ENCODE measurements at places on chromosomes 16 and 17.

DNA sequence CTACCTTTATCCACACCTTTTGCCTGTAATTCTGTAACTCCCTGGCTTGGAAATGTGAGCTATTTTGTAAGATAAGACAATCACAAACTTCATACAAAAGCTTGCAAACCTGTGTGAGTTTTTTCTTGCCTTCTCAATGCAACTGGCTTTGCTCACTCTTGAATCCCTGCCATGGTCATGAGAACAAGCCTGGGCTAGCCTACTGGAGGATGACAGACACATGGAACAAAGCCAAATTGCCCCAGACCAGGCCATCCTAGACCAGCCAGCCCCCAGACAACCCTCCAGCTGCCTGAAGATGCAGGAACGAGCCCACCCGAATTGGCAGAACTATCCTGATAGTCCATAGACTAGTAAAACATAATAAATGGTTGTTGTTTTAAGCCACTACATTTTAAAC, 466.6 kb upstream of the ERCC4 start:
- no peaks in the 10 kb centered on the region for H3K4me1 ChIP-seq
- H3K27ac ChIP-seq: no peak overlapping the region
- H3K4me3 ChIP-seq: no peak overlapping the region
- no peaks in the 10 kb centered on the region for H3K27me3 ChIP-seq

DNA sequence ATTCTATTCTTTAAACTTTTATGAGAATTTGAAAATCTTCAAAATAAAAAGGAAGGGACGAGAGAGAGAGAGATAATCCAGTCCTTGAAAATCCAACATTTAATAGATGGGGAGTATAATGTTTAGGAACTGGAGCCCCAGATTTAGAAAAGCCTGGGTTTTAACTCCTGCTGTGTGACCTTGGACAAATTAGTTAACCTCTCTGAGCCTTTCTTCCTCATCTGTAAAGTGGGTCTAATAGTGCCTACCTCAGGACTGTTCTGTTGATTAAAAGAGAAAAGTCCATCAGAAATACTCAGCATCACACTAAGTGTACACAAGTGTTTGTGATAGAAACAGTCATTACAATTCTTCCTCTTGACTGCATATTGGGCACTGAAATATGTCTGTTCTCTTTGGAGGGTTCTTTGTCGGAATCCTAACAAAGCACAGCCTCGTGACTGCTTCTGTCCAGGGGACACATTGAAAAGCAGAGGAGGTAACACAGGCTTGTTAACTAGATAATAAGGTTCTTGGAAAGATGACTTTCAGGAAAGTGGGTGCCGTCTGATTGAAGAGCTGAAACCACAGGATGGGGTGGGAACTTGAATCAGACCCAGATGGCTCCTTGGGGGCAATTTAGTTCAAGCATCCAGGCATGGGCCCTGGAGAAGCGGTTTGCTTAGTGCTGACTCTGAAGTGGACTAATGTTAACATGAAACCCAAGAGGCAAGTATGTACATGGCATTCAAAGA, 128.2 kb downstream of the CLEC16A start:
- H3K27me3 ChIP-seq: no peaks in the 10 kb centered on the region
- no peaks in the 10 kb centered on the region for H3K36me3 ChIP-seq
- peaks cover 31% of the 10 kb centered on the region for H3K4me1 ChIP-seq
- DNase-seq: no peak
- no peak overlapping the region for H3K4me3 ChIP-seq

DNA sequence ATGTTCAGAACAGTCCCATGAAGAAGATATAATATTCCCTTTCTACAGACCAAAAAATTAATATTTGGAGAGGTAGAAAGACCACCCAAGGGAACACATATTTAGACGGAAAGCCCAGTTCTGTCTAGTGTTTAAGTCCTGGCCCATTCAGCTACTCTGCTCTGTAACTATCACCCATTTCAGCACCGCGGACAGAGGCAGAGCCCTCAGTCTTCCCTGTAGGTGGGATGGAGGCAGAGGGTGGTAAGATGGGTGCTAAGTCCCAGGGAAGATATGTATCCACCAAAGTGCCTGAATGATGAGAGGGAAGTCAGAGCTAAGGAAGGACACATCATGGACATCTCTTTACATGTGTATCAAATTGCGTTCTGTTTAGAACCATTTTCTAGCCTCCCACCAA, 27.8 kb upstream of the C16orf78 start:
- H3K36me3 ChIP-seq: no peaks in the 10 kb centered on the region
- peaks cover 20% of the 10 kb centered on the region for H3K27me3 ChIP-seq
- H3K27ac ChIP-seq: no peak overlapping the region
- H3K4me1 ChIP-seq: no peaks in the 10 kb centered on the region
- DNase-seq: no peak

GRCh38 chr17:28295677-28296578, 23.1 kb upstream of the TMEM97 start:
- no peaks in the 10 kb centered on the region for H3K4me1 ChIP-seq
- DNase-seq: no peak
- no peaks in the 10 kb centered on the region for H3K27me3 ChIP-seq
- no peak overlapping the region for H3K4me3 ChIP-seq
- no peaks in the 10 kb centered on the region for H3K36me3 ChIP-seq

DNA sequence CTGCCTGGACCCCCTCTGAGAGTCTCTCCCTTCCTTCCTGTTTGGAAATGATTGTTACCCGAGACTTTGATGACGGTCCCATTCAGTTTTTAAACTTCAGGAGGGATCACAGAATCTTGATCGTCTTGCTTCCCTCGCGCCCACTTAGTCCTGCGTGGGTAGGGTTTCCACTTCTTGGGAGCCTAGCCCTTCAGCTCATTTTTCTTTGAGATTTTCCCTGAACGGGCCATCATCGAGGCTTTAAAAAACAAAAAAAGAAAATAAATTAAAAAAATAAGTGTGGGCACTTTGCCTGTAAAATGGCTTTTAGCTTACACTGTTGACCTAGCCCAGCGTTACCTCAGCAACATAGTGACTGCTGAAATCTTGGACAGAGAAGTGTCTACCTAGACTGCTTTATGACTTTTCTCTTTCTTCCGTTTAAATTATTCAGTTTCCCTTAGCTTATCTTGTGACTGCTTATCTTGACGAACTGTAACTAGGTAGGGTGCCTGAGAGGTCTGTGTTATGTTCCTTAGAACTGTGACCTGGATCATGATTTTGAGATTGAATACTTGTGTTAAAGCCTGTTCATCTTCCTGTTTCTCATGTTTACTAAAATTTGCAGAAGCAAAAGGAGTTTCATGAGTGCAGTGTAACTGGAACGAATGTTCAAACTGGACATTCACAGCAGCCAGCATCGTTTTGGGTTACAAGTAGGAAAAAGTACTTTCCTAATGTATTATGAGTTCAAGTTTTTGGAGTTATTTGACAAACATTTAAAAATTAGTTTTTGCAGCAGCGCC, 874 bp downstream of the WWP2 start:
- no peaks in the 10 kb centered on the region for H3K36me3 ChIP-seq
- H3K27me3 ChIP-seq: no peaks in the 10 kb centered on the region
- peaks cover 12% of the 10 kb centered on the region for H3K4me1 ChIP-seq
- H3K27ac ChIP-seq: peak overlapping the region; percentile 90
- DNase-seq: no peak

- H3K36me3 ChIP-seq: no peaks in the 10 kb centered on the region
- no peaks in the 10 kb centered on the region for H3K27me3 ChIP-seq
- DNase-seq: peak; percentile 46
- no peaks in the 10 kb centered on the region for H3K4me1 ChIP-seq
- H3K27ac ChIP-seq: no peak overlapping the region
- no peak overlapping the region for H3K4me3 ChIP-seq
These were observed 22.2 kb upstream of the CYLD start for GRCh38 chr16:50719401-50720337.

- peaks cover 27% of the 10 kb centered on the region for H3K4me1 ChIP-seq
- H3K4me3 ChIP-seq: peak overlapping the region; percentile 41
- H3K36me3 ChIP-seq: peaks cover 9% of the 10 kb centered on the region
These were observed 635 bp downstream of the WNK4 start for GRCh38 chr17:42780851-42781638.

- H3K4me1 ChIP-seq: peaks cover 6% of the 10 kb centered on the region
- no peak overlapping the region for H3K27ac ChIP-seq
- no peak for DNase-seq
- H3K36me3 ChIP-seq: no peaks in the 10 kb centered on the region
- H3K4me3 ChIP-seq: no peak overlapping the region
- no peaks in the 10 kb centered on the region for H3K27me3 ChIP-seq
These were observed 190.6 kb upstream of the TBX2 start for GRCh38 chr17:61209106-61209439.

GRCh38 chr16:54148974-54149373, 137.6 kb downstream of the IRX3 start:
- no peak overlapping the region for H3K27ac ChIP-seq
- no peaks in the 10 kb centered on the region for H3K27me3 ChIP-seq
- no peak overlapping the region for H3K4me3 ChIP-seq
- no peaks in the 10 kb centered on the region for H3K36me3 ChIP-seq

- no peak overlapping the region for H3K4me3 ChIP-seq
- DNase-seq: no peak
- peaks cover 79% of the 10 kb centered on the region for H3K36me3 ChIP-seq
- no peaks in the 10 kb centered on the region for H3K4me1 ChIP-seq
These were observed 13.5 kb downstream of the SUPT6H start for GRCh38 chr17:28675490-28675889.

GRCh38 chr17:45428931-45429338, 3.7 kb downstream of the ARHGAP27 start:
- H3K4me3 ChIP-seq: no peak overlapping the region
- no peak for DNase-seq
- peaks cover 57% of the 10 kb centered on the region for H3K4me1 ChIP-seq

GRCh38 chr16:63850979-63851378, 1270.9 kb downstream of the CDH11 start:
- H3K36me3 ChIP-seq: no peaks in the 10 kb centered on the region
- no peak overlapping the region for H3K27ac ChIP-seq
- no peak overlapping the region for H3K4me3 ChIP-seq
- H3K4me1 ChIP-seq: no peaks in the 10 kb centered on the region

GRCh38 chr16:90008708-90009145, 10.5 kb downstream of the DBNDD1 start:
- no peaks in the 10 kb centered on the region for H3K4me1 ChIP-seq
- no peak for DNase-seq
- H3K36me3 ChIP-seq: no peaks in the 10 kb centered on the region
- no peak overlapping the region for H3K4me3 ChIP-seq
- H3K27me3 ChIP-seq: no peaks in the 10 kb centered on the region

GRCh38 chr17:76331083-76331482, 22.6 kb downstream of the PRPSAP1 start:
- H3K4me3 ChIP-seq: no peak overlapping the region
- no peak overlapping the region for H3K27ac ChIP-seq
- no peaks in the 10 kb centered on the region for H3K36me3 ChIP-seq
- H3K4me1 ChIP-seq: no peaks in the 10 kb centered on the region
- no peak for DNase-seq
- no peaks in the 10 kb centered on the region for H3K27me3 ChIP-seq

- peak overlapping the region; percentile 89 for H3K27ac ChIP-seq
- peak overlapping the region; percentile 90 for H3K4me3 ChIP-seq
- no peaks in the 10 kb centered on the region for H3K27me3 ChIP-seq
- DNase-seq: no peak
These were observed 821 bp downstream of the SOCS7 start for GRCh38 chr17:38352245-38353085.
